ENCODE measurements at places on chromosomes 5 and 9. TPM values are rescaled to one million over a fixed set of nuclear protein-coding genes. Genes with fewer than 3 reads are reported as not detected.

Gene SPATA31C1
- 1.6 TPM for polyA plus RNA-seq

Gene PNPLA7
- 6.5 TPM for polyA plus RNA-seq

Gene PTGR1
- polyA plus RNA-seq: 38.4 TPM

Gene CAMSAP1
- 58.8 TPM for polyA plus RNA-seq

Gene PDZD2
- 36.8 TPM for polyA plus RNA-seq

Gene GFPT2
- polyA plus RNA-seq: 10.0 TPM

Measured in spinal cord (tissue), 10 donors.